ENCODE measurements at places on chromosomes 13 and 19.

DNA sequence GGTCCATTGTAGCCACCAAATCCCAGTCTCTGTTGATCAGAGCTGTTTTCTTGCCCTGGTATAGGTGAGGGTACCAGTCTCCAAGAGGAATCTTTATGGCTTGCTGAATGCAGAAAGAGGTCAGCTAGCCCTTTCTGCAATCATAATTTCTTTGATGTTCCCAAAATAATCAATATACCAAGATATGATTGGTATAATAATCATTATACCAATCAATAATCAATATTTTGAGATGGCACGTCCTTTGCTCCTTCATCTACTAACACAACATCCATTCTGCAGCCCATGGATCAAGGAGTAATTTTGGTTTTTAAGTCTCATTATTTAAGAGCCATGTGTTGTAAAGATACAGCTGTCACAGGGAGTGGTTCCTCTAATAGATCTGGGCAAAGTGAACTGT, 31.5 kb upstream of the CHST8 start:
- no peak for DNase-seq

- no peak for DNase-seq
Observed at GRCh38 chr19:3538965-3539755, at the start of gene TEKTIP1. Gene TEKTIP1 (plus strand): TSS chr19:3539174. CDS start chr19:3539178, 4 bp downstream.

- DNase-seq: no peak
Observed at GRCh38 chr19:30577551-30578105, 205.4 kb downstream of the ZNF536 start.

- no peak for DNase-seq
Observed at GRCh38 chr13:20090349-20090748, 70.5 kb downstream of the GJA3 start.

Measured in stimulated activated CD8-positive, alpha-beta memory T cell treated with anti-CD3 and anti-CD28 coated beads, Interleukin-7, amount 100 ng/mL, for 1 hour (primary cell).